ENCODE measurements at places on chromosomes 5 and 9.

DNA sequence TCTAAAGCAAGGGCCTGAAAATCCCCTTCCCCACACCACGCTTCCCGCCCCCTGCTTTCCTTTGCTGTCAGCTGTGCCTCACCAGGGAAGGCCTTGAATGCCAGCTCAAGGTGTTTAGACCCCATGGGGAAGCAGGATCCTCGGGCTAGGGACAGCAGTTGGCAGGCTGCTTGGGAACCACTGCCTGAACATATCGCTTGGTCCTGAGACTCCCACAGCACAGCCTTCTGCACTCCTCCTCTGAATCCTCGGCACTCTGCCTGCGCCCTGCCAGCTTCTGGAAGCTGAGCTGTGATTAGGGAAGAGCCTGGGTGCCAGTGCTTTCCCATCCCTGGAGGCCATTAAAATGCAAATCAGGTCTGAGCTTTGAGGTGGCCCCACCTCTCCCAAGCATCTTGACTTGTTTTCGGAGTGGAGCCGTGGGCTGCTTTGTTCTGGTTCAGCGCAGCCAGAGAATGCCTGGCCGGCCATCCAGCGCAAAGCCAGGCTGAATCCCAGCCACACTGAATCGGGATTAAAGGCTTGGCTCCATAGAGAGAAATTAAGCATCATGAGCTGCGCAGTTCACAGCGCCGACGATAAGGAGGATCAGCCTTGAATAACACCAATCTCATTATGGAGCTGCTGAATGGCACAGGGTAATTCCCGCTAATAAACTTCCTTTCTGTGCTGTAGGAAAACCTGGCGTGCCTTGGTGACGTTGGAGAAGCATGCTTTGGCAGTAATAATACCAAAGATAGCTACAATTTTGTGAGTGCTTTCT lies 40.0 kb downstream of the AMBP start:
- no peak for DNase-seq

DNA sequence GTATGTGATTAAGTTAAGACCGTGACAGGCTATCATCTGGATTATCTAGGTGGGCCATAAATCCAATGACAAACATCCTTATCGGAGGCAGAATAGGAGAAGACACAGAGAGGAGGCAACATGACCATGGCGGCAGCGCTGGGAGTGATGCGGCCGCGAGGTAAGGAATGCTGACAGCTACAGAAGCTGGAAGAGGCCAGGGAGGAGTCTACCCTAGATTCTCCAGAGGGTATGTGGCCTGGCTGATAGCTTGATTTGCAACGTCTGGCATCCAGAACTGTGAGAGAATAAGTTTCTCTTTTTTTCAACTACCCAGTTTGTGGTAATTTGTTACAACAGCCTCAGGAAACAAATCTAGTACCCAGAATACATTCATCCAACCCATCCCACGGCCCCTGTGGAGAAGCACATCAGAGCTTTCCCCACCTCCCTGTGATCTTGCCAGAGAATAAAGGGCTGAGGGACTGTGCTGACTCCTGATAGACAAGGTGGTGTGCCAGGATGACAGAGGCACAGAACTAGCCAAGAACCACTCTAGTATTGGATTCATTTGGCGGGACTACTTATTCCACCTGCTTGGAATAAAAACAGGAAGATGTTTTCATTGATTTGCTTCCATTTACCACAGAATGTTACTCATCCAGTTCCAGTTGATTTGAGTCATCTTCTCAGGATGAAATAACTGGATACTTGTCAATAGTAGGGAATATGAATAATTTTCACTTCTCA lies 187.4 kb downstream of the MAN2A1 start:
- no peak for DNase-seq

DNA sequence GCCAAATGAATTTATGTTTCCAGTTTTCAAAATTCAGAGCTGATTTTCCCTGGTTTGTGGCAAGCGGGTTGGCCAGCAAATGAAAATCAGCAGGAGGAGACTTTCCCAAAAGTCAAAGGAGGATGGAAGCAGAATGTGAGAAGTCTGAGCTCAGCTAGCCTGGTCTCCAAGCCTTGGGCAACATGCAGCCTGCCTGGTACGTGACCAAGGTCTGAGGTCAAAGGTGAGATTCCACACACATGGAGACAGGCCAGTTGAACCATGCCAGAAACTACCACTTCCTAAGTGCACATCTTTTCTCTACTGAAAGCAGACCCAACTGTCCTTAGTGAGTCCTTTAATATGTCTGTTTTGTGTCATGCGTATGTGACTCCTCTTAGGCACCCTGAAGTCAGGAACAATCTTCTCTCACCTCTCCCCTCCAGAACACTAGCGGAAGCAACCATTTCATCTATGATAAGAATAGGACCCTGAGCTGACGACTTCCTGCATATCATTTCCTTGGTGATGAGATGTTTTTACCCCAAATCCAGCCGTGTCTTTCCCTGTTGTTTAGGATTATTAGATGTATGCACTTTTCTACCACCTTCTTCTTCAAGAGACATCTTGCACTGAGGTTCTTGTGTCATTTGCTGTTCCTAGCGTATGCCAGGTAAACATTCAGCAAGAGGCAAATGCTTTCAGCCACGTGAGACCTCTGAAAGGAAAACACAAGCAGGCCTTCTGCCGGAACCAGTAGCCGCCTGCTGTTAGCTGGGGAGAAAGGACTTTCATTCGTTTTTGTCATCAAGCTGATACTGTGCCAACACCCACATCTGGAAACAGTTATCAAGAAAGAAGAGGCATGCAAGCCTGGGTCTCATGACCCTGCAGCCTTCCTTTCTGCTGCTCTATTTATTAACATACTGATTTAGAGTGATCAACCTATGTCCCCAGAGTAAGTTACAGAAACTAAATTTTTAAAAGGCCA lies 9.7 kb upstream of the TGFBI start:
- DNase-seq: no peak

- DNase-seq: no peak
Observed at GRCh38 chr9:134722120-134722701, 80.6 kb downstream of the COL5A1 start.

DNA sequence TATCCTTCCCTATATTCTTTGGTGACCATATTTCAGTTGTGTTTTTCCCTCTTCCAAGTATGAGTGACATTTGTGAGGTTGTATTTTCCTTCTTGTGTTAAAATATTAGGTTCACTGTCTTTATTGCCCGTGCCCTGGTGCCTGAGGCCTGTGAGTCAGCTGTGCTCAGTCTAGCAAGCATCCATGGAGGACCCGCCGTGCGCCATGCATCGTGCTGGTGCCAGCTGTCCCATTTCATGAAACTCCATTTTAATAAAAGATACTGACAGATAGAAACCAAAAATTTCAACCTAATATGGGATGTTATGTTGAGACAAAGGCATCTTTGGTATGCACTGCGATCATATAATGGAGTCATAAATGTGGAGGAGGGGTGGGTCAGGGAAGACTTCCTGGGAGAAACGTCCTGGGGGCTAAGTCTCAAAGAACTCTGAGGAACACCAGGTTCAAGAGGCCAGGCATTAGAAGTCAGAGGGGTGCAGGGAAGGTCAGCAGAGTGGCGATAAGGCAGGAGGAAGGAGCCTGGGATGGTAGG lies 34.0 kb upstream of the FGF1 start:
- DNase-seq: no peak

DNA sequence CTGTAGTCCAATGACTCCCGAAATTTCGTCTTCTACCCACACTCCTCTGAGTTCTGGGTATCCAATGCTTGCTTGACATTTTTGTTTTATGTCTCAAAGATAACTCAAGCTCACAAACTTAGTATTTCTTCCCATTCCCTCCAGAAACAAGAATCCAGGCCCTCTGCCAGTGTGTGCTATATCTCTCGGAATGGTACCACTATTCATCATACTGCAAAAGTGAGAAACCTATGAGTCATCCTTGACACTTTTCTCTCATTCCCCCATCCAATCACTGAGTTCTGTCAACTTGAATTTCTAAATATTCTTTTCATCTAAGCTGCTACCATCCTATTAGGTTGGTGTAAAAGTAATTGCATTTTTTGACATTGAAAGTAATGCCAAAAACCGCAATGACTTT lies 9.8 kb downstream of the SLC12A2 start:
- DNase-seq: no peak

DNA sequence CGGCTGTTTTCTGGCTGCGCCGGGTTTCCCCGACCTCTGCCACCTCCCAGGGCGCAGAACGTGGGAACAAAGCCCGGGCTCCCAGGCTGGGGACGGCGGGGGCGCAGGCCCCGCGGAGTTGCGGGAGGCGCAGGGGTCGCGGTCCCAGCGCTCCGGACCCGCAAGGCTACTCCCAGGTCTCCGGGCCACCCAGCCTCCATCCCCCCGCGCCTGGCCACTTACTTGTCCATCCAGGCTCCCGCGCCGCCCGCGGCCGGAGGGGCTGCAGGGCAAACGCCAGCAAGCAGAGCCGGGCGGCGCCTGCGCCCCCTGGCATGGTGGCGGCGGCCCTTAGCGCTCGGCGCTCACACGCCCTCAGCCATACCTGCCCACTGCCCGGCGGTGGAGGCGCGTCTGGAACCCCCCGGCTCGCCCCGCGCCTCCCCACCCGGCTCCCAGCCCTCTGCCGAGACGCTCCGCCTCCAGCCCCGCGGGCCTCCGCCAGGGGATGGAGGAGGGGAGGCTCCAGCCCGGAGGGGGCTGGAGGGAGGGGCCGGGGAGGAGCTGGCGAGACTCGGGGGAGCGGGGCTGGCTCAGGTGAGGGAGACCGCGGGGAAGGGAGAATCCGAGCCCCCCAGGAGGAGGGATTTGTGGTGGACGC lies at the start of gene ADAM19:
ADAM19 (minus strand) TSS at position 395 of the 640 bp plus-strand sequence; CDS start at position 316, 79 bp downstream.
- no peak for DNase-seq
